Activated naive CD4-positive, alpha-beta T cell treated with anti-CD3 and anti-CD28 coated beads, Interleukin-2, amount 10 ng/mL, durations not matched to agents 7 days and 5 days (primary cell): ENCODE measurements at places on chromosomes 5 and 9.

- no peak for DNase-seq
Observed at GRCh38 chr9:96067600-96067999, 192.1 kb downstream of the ERCC6L2 start.

GRCh38 chr5:54904425-54904824 lies 81.0 kb downstream of the ESM1 start:
- no peak for DNase-seq

DNA sequence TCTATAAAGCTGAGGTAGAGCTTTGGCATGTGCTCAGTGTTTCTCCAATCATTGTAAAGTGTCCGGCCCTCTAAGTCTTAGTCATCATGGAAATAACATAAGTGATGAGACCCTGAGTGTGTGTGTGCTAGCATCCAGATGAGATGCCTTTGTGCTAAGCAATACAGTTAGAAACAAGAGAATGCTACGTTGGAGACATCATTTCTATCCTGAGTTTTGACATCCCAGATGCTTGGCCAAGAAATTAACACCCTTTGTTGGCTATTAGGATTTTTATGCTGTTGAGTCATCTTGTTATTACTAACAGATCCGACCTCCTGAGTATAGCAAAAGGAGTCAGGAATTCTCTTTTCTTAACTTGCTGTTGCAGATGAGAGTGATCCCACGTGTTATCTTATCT lies 508.0 kb downstream of the GADD45G start:
- DNase-seq, result no peak

GRCh38 chr5:143279698-143280097 lies 123.8 kb downstream of the NR3C1 start:
- DNase-seq, result no peak

DNA sequence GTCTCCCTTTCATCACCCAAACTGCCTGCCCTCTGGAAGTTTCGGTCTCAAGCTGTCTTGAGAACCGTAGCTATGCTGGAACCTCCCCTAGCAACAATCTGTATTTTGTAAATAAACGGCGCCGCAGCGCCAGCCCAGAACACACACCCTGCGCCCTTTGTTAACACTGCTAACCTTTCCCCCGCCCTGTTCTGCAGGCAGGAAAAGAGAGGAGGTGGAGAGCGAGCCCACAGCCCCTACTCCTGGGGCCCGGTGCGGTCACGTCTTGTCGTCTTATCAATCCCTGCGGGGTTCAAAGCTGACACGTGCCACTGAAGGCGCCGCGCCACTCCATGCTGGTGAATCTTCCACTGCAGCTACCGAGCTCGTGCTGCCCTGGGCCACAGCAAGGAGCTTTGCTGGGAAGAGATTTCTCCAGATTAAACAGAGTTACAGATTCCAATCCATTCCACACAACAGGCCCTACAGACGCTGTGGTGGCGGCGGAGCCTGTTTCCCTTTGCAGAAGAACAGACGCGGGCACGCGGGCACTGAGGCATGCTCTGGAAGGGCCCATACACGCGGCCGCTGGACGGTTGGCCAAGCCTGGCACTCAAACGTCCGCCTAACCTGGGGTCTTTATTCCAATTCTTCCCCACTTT lies 25.3 kb downstream of the ZDHHC11B start:
- DNase-seq, result peak; percentile 33

DNA sequence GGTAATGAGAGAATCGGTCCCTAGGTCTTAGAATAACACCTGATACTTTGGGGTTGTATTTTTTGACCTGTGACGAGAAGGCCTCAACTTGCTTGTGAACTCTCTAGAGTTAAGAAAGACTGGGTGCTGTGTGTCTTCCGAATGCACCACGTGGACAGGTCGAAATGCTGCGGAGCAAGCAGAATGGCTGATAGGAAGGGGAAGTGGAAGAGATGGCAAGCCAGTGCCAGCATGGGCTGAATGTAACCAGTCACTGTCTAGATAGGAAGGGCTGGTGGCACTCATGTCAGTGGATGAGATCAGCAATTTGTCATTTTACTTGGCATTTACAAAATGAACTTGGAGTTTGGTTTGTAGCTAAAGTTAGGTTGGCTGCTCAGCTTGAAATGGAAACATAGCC lies 5.6 kb downstream of the OTULINL start:
- DNase-seq, result no peak

GRCh38 chr9:20815923-20816703 lies 132.1 kb downstream of the FOCAD start:
- no peak for DNase-seq

DNA sequence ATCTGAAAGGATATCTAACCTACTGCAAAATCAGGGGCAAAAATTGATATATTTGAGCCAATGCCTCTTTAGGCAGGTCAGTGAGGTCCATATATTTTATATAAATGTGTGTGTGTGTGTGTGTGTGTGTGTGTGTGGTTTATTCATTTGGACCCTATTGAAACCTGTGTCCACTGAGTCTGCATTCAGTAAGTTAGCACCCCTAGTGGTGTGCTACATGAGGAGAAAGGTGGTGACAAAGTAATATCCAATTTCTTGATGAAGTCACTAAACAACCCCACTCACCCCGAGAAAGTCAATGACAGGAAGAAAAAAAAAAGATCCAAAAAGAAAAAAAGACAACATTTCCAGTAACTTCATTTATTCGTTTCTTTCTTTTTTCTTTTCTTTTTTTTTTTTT lies 4.1 kb downstream of the FBXW11 start:
- no peak for DNase-seq

DNA sequence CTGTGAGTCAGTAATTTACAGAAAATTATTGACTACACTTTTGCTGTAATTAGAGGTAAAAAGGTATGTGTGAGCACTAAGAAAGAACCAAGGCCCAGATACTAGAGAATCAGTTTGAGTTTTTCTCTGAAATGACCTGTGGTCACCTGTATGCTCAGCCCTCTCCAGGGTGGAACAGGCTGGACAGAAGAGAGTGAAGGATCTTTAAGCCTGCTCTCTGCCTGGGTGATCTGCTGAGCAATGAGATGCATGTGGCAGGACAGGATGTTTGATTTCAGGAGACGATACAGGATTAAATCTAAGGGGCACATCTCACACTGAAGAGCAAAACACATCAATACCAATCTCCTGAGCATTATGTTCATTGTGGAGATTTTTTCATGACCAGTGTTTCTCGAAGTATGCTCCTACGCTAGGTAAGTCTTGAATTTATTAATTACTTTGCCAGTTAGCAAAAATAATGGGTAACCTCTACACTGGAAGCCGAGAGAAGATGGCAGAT lies 25.5 kb downstream of the HMGCR start:
- no peak for DNase-seq

GRCh38 chr5:154612666-154613065 lies 134.6 kb upstream of the HAND1 start:
- no peak for DNase-seq

DNA sequence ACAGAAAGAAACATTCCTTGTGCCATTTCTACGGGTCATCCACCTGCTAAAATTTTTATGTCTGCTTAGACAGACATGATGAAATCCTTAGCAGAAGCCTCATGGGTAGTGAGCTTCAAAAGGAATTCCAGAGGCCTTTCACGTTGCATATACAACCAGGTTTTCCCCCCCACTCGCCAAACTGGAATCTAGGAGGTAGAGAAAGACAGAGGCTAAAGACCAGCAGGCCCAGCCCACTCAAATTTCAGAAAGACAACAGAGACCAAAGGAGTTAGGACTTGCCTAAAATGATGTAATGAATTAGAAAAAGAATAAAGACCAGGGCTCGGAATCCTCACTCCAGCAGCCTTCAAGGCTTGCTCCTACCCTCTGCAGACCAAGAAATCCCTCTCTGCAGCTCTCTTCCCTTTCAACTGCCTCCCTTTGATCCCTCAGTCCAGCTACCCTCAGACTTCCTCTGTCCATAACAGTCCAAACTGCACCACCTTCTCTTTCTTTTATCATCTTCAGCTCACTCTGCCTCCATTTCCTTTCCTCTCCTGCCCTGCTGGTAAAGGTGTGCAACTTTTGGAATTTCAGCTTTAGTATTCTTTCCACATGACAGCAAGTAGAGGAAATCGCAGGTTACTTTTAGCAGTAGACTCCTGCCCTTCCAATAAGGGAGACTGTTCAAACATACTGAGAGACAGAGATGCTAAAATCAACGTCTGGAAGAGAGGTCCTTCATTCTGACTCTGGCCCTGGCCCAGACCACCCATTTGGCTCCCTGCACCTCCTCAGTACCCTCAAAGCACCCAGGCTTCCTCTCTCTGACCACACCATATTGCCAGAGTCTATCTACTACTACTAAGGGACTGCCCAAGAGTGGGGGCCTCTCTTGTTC lies 8.9 kb downstream of the B4GALT1 start:
- no peak for DNase-seq

DNA sequence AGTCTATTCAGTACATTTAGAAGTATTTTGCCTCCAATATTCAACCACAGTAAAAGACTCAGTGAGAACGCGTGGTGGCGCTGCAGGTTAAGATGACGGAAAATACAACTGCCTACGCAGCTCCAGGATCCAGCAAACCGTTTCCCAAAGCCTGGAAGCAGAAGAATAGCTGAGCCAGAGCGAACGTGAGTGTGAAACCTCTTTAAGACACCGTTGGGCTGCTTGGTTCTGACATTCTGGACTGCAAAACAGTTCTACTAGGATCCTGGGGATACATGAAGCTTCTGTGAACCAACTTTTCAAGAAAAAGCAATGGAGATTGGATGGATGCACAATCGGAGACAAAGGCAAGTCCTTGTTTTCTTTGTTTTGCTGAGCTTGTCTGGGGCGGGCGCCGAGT lies at the start of gene PCDHB16:
Gene PCDHB16 (plus strand): TSS at position 140 of the 400 bp plus-strand sequence. CDS start 173 bp downstream, at position 313.
- no peak for DNase-seq

DNA sequence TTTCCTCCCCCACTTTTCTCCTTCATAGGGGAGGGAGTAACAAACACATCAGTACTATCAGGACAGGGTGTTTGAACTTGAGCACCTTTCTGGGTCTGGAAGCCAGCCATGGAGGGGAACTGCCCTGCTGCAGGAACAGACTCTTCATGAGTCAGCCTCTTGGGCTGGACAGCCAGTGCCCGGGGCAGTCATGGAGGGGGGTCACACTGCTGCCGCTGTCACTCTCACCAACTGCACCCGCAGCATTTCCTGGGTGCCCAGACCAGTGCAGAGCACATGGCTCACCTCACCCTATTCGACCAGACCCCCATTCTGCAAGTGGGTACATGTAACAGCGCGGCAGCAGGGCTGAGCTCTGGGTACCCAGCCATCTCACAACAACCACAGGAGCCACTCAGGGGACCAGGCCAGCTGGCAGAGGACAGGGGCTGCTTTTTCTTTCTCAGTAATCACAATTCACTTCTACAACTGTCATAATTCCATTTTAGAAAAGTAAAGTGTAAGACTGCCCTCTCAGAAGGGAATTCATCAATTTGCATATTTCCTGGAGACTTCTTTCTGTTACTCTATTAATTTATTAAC lies 118.4 kb downstream of the CTNND2 start:
- DNase-seq, result no peak

GRCh38 chr5:2131196-2131595 lies 248.5 kb upstream of the IRX4 start:
- DNase-seq, result no peak

DNA sequence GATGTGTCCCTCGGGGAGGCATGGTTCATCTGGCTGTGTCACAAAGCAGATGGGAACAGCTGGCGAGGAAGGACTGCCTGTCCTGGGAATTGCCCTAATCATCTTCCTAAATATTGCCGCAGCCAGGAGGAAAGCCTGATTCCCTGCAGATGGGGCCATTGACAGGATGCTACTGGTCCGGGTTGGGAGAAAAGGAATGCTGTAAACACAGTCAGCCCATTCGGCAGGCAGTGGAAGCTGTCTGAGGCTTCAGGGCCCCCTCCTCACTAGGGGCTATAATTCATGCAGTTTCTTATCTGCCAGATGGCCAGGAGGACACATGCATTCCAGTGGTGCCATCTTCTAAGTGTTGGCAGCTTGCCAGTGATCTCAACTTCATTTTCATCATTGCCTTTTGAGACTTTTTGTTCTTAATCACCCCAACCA lies 110.3 kb downstream of the KCNIP1 start:
- no peak for DNase-seq

- DNase-seq, result no peak
Observed at GRCh38 chr5:80309871-80310665, 9.7 kb upstream of the SPZ1 start.

GRCh38 chr9:35566417-35566816 lies 38.6 kb upstream of the TESK1 start:
- DNase-seq, result no peak

DNA sequence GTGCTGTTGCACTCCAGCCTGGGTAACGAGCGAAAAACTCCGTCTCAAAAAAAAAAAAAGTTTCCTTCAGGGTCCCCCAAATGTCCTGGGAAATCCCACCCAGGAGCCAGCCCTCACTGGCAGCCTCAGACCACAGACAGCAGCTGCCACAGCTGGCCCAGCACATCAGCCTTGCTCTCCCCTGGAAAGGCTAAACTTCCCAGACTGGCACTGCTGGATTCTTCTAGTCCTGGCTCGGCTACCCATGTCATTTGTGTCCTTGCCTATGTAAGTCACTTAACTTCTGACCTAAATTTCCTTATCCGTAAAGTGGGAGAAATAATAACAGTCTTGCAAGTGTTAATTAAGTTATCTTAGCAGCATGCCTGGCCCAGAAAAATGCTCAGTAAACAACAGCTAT lies 8.6 kb upstream of the PRRC2B start:
- DNase-seq, result no peak

DNA sequence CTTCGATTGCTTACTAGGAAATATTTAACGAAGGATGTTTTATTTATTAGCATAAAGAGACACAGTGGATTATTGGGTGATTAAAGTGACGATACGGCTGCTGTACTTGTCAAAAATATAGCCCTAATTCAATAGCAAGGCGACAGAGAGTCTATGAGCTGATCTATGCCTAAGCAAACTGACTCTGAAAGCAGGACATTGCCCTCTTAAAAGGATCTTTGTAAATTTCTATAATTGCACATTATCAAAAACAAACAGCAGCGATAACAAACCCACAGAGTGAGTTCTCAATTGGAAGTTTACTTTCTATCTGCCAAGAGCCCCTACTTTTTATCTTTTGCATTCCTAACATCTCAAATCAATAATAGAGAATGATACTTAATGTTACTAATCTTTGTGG lies 31.4 kb downstream of the TLX3 start:
- no peak for DNase-seq

GRCh38 chr5:6436715-6437331 lies 11.8 kb upstream of the UBE2QL1 start:
- no peak for DNase-seq

DNA sequence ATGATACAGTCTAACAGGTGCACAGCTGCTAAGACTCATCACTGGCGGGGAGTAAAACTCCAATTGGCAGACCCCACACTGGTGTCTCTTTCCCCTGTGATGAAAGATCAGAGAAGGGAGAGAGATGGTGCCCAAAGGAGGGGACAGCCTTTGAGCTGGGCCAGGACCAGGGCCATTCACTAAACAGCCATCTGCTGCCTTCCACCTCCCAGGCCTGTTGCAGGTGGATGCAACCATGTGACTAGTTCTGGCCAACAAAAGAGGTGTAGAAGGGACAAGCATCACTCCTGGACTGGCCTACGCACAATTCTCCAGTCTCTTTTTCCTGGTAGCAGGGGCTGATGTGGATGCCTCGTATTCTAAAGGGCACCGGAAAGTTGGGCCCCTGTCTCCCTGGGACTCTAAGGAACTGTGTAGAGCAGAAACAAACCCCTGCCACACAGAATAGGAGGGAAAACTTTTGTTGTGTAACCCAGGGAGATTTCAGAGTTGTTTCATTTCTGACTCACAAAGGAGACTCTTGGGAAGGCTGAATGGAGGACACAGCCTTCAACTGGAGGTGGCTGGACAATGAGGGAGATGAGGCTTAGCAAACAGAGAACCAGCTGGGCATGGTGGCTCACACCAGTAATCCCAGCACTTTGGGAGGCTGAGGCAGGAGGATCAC lies 26.9 kb downstream of the TNIP1 start:
- DNase-seq, result no peak
